ENCODE measurements at places on chromosomes 7 and 10. TPM values are rescaled to one million over a fixed set of nuclear protein-coding genes. Genes with fewer than 3 reads are reported as not detected.

RTKN2 gene
- 1.2 TPM for total RNA-seq

FAM180A gene
- total RNA-seq, result not detected

ERVW-1 gene
- not detected for total RNA-seq

KCND2 gene
- not detected for total RNA-seq

DOCK1 gene
- 25.8 TPM for total RNA-seq

GIMAP1 gene
- total RNA-seq, result not detected

ZNF316 gene
- total RNA-seq, result 12.1 TPM

VWDE gene
- 0.29 TPM for total RNA-seq

GIGYF1 gene
- 18.8 TPM for total RNA-seq

LCOR gene
- total RNA-seq, result 7.4 TPM

SMO gene
- total RNA-seq, result 18.4 TPM

CLEC2L gene
- total RNA-seq, result not detected

PRLHR gene
- total RNA-seq, result not detected

BAMBI gene
- total RNA-seq, result 13.7 TPM

A1CF gene
- total RNA-seq, result not detected

SEMA3D gene
- not detected for total RNA-seq

ANXA8L1 gene
- total RNA-seq, result 120 TPM

SPDYE2 gene
- not detected for total RNA-seq

Measured in A549 treated with ZK216348 at 1 μM for 4 hours (cell line).